ENCODE measurements at places on chromosomes 4 and X.

DNA sequence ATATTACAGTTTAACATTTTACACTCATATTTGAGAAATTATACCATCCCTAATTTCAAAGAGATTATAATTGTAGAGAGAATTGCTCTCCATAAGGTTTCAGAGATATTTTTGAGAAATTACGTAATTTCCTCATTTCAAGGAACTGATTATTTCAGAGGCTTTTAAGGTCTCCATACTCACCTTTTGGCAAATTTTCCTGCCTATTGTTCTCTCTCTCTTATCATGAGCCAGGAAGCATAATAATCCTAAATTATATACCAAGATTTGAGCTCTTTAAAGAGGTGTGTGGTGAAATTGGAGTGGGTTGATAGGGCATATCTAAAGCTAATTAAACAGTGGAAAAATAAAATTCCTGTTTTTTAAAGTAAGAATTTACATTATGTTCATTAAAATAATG, 248.9 kb upstream of the FTHL17 start:
- DNase-seq, result no peak

DNA sequence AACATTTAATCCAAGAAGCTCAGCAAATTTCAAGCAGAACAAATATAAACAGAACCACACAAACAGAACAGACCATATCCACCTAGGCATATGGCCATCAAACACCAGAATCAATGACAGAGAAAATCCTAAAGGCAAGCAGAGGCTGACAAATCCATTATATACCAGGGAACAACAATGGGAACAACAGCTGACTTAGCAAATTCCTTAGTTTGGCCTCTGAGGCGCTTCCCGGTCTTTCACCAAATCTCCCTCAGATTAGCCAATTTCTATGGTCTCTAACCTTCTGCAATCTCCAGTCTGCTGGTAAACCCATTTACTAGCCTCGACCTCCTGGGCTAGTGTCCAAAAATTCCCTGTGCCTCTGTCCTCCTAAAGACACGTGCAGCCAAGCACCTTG, 59.2 kb downstream of the GPR143 start:
- DNase-seq, result no peak

DNA sequence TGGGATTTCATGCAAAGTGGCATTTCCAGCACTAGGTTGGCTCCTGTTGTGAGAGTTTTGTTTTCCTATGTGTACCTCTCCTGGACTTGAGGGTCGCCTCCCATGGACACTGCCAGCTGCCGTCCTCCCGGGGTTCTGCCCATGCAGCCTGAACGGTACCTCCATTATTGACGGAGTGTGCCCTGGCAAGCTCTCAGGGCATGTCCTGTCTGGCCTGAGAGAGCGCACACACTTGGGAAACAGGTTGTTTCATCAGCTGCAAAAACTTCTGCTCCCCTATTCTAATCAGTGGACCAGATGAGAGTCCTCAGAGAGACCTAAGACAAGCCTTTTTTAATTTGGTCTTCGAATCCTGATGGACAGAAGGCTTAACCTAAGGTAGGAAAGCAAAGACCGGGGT, 56.6 kb upstream of the HOPX start:
- DNase-seq, result no peak

DNA sequence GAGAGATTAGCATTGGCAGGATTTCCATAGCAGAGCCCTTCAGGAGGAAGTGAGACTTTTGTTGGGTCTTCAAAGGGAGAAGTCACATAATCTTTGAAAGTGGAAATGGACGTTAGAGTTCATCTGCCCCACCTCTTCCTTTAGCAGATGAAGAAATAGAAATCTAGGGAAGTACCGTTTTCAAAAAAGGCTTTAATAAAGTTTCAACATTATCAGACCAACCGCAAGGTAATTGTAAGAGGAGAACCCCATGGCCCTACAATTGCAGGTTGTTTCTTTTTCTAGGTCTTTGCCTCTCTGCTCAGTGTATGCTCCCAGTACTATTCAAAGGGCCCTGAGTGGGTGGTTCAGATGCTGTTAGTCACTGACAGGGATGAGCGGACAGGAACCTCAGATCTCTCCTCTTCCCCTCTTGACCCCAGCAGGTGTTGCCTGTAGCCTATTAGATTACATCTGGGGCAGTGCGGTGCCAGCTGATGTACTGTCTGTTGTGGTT, 48.6 kb upstream of the AP1S2 start:
- no peak for DNase-seq

- DNase-seq, result no peak
Measured at GRCh38 chrX:70322784-70323183, 32.9 kb downstream of the KIF4A start.

- DNase-seq, result no peak
Measured at GRCh38 chr4:83629945-83630721, 94.2 kb downstream of the GPAT3 start.

GRCh38 chrX:58025979-58026378, 115.7 kb upstream of the ZXDA start:
- peak; percentile 48 for DNase-seq

DNA sequence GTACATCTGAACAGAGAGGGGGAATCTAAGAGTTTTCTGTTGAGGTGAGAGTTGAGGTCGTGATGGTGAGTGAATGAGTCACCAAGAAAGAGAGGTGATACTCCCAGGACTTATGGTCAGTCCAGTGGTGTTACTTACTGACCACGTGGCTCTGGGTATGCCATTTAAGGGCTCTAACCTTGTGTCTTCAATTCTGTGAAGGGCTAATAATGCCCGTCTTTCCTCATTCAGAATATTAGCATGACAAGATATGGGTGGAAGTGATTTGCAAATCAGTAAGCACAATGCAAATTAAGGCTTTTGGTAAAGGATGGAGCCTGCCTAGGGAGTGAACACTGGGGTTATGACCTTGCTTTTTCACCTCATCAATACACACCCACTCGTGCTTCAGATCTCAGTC, 75.2 kb downstream of the COQ2 start:
- DNase-seq, result no peak

GRCh38 chrX:132271311-132271778, 52.1 kb upstream of the RAP2C start:
- DNase-seq, result no peak

- DNase-seq, result no peak
Measured at GRCh38 chr4:168564023-168564422, 67.2 kb downstream of the PALLD start.

DNA sequence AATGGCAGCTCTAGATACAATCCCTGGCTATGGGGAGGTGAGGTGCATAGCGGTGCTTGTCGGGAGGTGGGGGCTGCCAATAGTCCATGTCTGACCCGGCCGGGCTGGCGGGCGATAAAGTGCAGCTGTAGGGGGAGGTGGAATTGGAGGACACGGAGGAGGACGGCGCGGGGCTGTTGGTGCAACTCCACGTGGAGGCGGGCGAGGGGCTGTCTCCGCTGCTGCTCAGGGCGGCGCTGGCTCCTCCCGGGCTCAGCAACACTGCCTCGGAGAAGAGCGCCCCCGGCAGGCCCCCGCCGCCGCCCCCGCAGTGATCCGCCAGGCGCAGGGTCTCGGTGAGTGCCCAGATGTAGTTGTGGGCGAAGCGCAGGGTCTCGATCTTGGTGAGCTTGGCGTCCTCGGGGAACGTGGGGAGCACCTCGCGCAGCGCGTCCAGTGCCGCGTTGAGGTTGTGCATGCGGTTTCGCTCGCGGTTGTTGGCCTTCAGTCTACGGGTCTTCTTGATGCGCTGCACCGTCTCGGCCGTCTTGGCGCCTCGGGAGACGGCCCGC, 1.3 kb downstream of the NEUROG2 start:
- no peak for DNase-seq

DNA sequence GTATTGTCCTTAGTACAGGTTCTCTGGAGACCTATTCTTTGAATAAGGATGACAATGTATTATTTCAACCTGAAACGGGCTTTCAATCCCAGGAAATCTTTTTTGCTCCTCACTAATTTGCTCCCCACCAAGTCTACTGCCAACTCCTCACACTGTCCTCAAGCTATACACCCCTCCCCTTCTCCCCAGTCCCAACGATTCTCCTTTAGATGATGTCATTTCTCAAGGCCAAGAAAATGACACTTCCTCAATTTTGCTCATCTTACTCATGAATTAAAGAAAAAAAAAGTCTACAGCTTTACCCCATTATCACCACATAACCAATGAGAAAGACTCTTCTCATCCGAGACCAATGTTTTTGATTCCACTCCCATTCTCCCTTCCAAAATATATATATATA, 20.6 kb downstream of the AP1S2 start:
- DNase-seq, result no peak

GRCh38 chr4:147707892-147708672, 23.8 kb upstream of the ARHGAP10 start:
- DNase-seq, result peak; percentile 2

DNA sequence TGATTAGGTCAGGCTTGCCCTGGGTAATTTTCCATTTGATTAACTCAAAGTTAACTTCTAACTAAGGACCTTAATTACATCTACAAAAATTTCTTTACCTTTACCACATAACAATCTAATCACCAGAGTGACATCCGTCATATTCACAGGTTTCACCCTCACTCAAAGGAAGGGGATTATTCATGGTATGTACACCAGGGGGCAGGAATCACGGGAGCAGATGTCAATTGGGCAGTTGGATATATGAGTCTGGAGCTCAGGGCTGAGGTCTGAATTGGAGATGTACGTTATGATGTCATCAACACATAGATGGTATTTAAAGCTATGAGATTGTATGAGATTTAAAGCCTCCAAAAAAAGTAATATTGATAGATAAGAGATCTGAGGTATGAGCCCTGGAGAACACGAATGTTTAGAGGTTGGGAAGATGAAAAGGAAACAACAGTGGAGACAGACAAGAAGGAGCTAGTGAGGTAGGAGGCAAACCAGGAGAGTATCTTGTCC, 52.9 kb downstream of the PGRMC1 start:
- DNase-seq, result peak; percentile 0

DNA sequence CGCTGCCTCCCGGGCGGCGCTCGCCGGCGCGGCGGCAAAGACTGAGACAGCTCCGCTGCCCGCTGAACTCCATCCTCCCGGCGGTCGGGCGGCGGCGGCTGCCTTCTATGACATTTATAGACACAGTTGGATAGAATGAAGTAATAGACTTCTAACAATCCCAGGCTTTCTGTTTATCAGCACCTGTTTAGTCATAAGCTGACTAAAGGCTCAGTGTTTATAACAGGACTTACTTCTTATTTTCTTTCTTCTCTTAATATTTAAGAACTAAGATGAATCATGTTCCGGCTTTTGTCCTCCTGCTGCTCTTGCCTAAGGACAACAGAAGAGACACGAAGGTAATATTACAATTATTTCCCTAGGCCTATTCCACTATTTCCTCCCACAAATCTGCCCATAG, 3.9 kb downstream of the ARL13A start:
- no peak for DNase-seq

GRCh38 chrX:133412246-133412645, 3.0 kb downstream of the GPC4 start:
- no peak for DNase-seq

- no peak for DNase-seq
Measured at GRCh38 chrX:107741404-107741790, 34.2 kb downstream of the TSC22D3 start.

- DNase-seq, result no peak
Measured at GRCh38 chrX:23826653-23827052, 43.7 kb downstream of the SAT1 start.

GRCh38 chr4:26746802-26747213, 113.8 kb upstream of the STIM2 start:
- DNase-seq, result no peak

DNA sequence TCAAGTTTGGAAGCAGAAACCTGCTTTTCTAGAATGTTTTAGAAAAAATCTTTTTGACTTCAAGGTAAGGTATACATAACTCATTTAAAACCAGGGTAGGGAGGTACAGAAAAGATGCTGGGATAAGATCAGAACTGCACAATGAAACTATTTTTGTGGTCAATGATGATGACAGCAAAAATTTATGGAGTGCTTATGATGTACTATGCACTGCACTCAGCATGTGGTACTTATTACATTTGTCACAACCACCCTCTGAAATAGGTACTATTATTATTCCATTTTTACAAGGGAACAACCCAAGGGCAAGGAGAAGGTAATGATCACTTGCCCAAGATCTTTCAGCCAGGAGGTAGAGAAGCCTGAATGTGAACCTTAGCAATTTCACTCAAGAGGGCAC, 8.0 kb downstream of the GPM6B start:
- DNase-seq, result no peak

GRCh38 chr4:17647927-17648326, 33.5 kb downstream of the MED28 start:
- DNase-seq, result no peak

GRCh38 chr4:18366892-18367291, 345.3 kb upstream of the LCORL start:
- DNase-seq, result peak; percentile 38

DNA sequence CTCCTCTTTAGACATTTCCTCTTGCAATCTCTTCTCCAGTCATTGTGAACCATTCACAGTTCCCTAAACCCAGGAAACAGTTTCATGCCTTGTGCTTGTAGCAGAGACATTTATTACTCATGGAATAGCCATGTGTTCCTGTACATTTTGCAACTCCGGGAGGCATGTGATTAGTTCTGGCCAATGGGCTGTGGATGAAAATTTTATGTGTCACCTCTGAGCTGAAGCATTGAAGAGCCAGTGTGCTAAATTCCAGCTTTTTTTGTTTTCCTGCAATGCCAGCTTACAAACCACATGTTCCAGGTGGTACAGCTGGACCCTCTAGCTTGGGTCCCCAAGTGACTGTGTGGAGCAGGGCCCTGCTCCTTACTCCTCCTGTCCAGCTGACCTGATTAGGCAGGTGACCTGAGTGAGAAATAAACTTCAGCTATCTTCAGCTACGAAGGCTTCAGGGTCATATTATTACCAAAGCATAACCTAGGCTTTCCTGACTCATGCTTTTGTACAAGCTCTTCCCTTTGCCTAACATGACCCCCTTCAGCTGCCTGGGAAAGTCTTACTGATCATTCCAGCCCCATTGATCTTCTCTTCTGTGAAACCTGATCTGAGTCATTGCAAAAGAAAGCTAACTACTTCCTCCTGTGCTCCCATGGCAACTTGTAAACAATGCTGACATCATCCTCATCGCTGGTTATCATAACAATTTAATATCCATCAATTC, 200.4 kb downstream of the PTTG2 start:
- peak; percentile 31 for DNase-seq

- no peak for DNase-seq
Measured at GRCh38 chr4:104971462-104971861, 175.2 kb upstream of the TET2 start.

- no peak for DNase-seq
Measured at GRCh38 chr4:13706716-13707115, 79.2 kb upstream of the BOD1L1 start.

- DNase-seq, result no peak
Measured at GRCh38 chr4:137823007-137823406, 290.7 kb upstream of the PCDH18 start.

DNA sequence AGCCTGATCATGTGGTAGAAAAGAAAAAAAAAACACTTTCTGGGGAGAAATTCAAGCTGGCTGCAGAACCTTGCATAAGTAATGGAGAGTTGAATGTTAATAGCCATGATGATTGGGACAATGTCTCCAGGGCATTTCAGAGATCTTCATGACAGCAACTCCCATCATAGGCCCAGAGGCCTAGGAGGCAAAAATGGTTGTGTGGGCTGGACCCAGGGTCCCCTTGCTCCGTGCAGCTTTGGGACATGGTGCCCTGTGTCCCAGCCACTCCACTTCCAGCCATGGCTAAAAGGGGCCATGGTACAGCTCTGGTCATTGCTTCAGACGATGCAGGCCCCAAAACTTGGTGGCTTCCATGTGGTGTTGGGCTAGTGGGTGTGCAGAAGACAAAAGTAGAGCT, 1170.9 kb downstream of the C4orf33 start:
- no peak for DNase-seq

Data from SHP77 (cell line).